Lung (tissue), 17 donors: ENCODE measurements at places on chromosomes 7 and 10. TPM values are rescaled to one million over a fixed set of nuclear protein-coding genes. Genes with fewer than 3 reads are reported as not detected.
A peak's percentile ranks its signal among the peaks of the same experiment; 100 is the strongest.

Gene MYPN
- total RNA-seq = 0.06 TPM

Gene GIMAP1
- total RNA-seq = 4.6 TPM

Gene SMO
- 19.3 TPM for total RNA-seq

Gene CNNM1
- total RNA-seq = 0.52 TPM

Gene IDI2
- total RNA-seq = not detected

Gene ADIRF
- total RNA-seq = 61.4 TPM

Gene PTN
- 0.77 TPM for total RNA-seq

Gene TYW1
- 12.9 TPM for total RNA-seq

- no peak for DNase-seq
Observed at GRCh38 chr10:7895699-7896090, 77.4 kb downstream of the TAF3 start.

GRCh38 chr10:112059220-112059619 lies 124.3 kb downstream of the GPAM start:
- DNase-seq = no peak

GRCh38 chr7:71140264-71140663 lies 8.3 kb downstream of the GALNT17 start:
- no peak for DNase-seq

DNA sequence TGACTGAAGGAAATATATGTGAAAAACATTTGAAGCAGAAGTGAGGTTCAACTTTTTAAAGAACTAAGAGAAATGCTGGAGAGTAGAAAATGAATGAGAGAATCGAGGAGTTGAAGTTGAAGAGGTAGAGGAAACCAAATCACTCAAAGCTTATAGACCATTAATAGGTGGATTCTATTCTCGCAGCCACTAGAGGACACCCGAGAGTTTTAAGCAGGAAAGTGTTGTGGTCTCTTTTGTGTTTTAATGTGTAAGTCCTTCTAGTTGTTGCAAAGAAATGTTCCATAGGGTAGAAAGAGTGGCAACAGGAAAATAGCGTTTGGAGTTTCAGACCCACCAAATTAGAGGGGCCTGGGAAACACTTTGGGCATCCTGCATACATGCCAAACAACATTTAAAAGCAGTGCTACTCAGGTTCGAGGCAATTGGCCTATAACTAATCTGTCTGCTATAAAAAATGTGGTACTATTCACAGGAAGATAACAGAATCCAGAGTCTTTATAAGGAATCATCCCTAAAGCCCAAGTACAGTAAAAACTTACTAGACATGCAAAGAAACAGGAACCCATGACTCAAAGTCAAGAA lies 75.3 kb upstream of the TAS2R16 start:
- no peak for DNase-seq

- DNase-seq = no peak
Observed at GRCh38 chr10:49320191-49320590, 21.2 kb downstream of the C10orf71 start.

DNA sequence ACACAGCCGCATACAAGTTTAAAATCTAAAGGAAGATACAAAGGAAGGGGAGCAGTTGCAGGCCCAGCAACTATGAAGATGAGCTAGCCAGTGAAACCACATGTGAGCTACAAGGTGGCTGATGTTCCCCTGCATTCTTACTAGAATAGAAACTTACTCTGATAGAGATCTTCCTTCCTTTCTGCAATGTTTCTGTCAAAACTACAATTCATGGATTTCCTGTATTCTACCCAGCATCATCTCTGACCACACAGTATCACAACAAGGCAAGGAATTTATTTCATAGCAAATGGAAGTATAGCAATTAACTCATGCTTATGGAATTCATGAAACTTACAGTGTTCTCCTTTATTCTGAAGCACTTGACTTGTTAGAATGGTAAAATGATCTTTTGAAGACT lies 68.7 kb upstream of the AASS start:
- no peak for DNase-seq

DNA sequence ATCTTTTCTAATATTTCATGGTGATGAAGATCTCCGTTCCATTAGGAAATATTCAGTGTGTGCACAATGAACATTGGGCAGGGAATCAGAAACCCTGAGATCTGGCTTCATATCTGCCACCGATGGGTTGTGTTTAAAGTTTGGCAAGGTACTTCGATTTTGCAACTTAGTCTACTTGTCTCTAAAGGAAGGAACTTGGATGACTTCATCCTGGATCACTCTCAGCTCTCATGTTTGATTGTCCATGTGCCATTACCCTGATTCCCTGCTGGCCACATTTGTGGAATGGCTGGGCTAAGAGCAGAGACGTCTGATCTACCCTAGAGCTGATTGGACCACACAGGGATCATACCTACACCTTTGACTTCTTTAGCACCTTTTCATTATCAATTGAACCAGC lies 177.0 kb upstream of the KMT2E start:
- DNase-seq = no peak

GRCh38 chr10:133393401-133394063 lies 425 bp upstream of the MTG1 start:
- DNase-seq = no peak

DNA sequence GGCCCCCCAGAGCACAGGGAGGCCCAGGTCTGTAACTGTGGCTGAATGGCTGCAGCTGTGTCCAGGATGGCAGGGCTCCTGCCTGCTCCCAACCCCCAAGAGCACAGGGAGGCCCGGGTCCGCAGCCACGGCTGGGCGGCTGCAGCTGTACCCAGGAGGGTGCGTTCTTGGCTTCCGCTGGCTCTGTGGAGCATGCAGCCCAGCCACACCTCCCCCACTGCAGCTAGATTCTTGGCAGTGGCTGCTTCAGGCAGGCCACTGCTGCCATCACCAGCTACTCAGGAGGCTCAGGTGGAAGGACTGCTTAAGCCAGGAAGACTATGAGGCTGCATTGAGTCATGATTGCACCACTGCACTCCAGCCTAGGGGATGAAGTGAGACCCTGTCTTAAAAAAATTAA lies 27.9 kb downstream of the C7orf25 start:
- DNase-seq = no peak

DNA sequence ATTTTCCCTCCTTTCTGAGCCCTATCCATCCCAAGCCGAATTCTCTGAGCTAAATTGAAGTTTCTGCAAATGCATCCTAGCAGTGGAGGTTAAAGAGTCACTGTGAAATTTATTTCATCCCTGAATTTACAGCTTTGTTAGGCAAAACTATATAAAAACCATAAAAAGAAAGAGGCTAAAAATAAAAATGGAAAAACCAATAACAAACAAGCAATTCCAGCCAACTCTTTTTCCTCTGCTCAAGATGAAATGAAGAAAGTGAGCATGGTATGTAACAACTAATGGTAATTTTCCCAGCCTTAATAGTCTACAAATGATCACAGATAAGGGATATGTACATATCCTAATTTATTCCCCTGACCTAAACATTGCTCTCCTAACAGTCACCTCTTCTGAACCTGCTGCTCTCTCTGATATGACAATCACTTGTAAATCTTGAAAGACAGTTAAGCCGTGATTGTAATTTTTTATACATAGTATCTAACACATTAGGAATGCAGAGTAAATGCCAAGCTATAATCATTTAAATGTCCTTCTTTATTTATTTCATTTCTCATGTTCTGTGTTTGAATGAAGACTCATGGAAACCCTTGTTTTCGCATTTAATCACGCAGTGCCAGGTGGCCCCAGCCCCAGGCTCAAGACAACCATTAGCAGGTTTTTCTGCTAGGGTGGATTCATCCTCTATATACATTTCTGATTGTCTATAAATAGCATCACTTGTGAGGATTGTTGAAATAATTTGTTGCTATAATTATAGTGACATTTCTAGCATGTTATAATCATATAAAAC lies 48.6 kb upstream of the NRP1 start:
- no peak for DNase-seq

DNA sequence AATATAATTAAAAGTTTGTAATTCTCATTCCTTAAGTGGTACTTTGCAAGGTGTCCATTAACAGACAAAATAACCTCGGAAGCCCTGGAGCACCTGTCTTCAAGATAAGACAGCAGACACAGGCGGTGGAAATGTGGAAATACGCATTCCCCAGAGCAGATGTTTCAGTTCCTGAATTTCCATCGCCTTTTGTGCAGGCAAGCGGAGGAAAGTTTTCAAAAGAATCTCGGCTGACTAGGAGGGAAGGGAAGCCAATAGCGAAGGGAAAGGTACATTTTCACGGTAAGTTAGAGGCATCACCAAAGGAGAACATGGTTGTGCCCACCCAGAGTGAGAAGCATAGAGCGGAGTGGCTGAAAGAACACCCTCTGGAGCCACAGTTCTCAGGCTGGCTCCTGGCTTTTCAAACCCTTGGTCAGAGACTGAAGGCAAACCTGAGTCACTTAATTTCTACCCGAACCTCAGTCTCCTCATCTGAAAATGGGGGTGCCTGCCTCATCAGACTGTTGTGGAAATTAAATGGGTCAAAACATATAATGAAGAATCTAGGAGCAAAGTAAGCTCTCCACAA lies 13.6 kb downstream of the CPA1 start:
- no peak for DNase-seq

DNA sequence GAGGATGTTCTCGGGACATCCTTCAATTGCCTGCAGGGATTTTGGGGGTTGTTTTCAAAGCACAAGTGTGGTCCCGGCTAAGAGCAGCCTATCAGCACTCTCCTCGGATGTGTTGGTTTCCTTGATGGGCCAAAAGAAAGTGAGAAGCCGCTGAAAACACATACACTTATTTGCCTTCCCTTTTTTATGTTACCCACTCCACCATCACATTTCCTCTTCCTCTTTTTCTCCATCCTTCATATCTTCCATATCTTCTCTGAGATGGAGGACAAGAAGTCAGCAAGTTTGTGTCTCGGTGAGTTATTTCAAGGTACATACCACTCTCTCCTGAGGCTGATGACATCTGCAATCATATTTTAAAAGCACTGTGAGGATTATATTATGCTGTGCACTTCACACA lies 64.0 kb downstream of the ZNF33B start:
- no peak for DNase-seq

DNA sequence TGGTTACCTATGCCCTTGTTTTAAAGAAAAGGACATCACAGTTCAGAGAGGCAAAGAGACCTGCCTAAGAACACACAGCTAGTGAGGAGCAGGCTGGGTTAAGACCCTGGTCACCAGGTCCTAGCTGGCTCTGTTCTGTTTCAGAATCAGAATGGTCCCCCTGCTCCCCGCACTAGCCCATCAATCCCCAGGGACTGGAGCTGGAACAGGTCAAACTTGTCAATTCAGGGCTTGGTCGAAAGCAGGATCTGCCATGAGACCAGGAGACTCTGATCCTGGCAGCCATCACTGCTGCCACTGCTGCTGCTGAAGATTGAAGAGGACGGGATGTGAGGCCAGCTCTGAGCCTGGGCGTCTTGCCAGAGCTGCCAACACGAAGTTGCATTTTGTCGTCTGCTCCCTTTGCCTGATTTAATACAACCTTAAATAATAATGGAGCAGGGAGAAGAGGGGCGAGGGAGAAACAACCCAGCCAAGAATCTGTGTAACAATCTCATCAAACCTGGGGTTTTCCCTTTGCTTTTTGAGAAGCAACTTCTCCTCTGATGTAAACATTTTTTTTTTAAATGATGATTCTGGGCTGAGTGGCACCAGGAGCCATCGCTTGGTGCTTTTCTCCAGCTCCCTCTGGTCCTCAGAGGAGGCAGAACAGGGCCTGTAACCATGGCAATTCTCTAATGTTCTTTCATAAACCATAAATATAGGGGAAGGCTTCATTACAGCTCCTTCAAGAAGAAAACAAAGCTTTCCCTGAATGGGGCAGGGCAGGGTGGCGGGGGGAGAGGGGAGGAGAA lies 119.0 kb upstream of the SORCS3 start:
- peak; percentile 23 for DNase-seq

GRCh38 chr7:128415217-128415785 lies 5.5 kb upstream of the IMPDH1 start:
- no peak for DNase-seq

GRCh38 chr10:128086003-128086863 lies 40.0 kb downstream of the MKI67 start:
- no peak for DNase-seq

DNA sequence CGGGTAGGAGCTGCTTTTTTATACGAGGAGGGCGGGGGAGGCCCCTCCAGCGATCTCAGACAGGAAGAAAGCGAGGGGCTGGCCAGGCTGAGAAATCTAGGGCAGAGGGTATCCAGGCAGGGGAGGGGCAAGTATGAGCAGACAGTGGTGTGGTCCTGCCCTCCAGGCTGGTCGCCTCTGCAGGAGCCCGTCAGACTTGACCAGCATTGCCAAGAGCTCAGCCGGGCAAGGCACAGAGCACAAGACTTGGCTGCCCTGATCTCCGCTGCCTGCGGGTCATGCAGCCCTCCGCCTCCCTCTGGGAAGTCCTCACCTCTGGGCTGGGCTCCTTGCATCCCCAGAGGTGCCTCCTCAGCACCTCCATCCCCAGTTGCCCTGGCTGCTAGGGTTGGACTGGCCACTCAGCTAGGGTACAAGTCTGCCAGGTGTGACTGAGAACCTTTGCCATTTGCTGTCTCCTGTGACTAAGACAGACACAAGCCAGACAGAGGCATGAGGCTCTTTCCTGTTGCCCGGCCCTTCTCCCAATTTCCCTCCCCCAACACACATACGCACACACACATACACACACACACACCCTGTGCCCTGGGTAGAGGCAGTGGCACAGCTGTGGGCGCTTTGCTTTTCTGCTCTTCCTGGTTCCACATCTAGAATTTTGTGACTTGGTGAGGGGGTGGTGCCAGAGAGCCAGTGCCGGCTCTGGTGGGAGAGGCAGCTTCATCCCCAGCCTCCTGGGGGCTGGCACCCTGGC lies 59.1 kb upstream of the PPIF start:
- no peak for DNase-seq

DNA sequence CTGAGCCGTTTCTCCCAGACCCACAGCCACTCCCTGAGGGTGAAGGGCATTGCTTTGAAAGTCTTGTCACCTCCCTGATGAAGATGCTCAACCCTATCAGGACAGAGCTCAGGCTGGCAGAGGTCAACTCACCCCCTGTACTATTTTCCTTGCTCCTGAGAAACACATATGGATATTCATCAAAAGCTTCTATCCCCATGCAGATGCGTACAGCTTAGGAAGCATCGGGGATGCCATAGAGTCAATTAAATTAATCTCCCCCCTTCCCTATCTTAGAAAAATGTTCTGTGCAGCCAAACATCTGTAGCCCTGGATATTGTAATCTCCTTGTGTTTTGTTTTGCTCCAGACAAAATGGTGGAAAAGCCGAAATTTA lies 67.2 kb downstream of the EMX2 start:
- DNase-seq = no peak

GRCh38 chr7:77368974-77369373 lies 47.2 kb downstream of the GSAP start:
- no peak for DNase-seq
